ENCODE measurements at places on chromosomes 12 and 14.

DNA sequence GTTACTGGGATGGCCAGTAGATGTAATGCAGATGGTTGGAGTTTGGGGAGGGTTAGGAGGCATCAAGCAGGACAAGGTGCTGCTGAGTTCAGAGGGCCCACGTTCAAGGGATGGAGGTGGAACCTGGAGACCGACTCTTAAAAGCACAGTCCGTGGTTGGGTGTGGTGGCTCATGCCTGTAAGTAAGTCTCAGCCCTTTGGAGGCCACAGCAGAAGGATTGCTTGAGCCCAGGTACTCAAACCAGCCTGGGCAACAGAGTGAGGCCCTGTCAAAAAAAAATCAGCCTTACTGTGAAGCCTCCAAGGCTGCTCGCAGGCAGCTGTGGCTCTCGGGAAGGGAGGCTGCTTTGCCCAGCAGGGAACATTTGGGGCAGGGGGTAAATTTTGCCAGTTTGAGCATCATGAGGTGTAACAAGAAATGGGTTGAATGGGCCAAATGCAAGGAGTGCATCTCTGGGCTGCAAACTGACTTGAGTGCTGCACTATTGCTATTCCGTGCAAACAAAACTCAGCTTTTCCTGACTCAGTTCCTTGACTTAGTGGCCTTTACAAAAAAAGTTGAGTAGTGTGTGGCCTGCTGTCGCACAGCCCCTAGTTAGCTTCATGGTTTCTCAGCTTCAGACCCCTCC is 55.0 kb downstream of the ANAPC7 start:
- DNase-seq, result no peak

DNA sequence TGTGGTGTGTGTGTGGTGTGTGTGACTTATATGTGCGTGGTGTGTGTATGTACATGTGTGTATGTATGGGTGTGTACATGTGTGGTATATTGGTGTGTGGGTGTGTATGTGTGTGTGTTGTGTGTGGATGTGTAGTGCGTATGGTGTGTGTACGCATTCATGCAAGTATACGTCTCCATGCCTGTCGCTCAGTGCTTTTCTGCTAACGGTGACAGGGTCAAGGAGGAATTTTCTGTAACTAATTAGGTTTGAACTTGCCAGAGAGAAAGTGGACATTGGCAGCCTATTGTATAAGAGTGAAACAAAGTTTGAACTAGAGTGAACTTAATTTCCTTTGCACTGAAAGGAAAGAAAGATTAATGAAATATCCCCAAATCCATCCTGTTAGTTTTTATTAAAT is 120.9 kb upstream of the GSC start:
- DNase-seq, result no peak

- DNase-seq, result no peak
These were observed 60.1 kb upstream of the TUNAR start for GRCh38 chr14:95816539-95816938.

DNA sequence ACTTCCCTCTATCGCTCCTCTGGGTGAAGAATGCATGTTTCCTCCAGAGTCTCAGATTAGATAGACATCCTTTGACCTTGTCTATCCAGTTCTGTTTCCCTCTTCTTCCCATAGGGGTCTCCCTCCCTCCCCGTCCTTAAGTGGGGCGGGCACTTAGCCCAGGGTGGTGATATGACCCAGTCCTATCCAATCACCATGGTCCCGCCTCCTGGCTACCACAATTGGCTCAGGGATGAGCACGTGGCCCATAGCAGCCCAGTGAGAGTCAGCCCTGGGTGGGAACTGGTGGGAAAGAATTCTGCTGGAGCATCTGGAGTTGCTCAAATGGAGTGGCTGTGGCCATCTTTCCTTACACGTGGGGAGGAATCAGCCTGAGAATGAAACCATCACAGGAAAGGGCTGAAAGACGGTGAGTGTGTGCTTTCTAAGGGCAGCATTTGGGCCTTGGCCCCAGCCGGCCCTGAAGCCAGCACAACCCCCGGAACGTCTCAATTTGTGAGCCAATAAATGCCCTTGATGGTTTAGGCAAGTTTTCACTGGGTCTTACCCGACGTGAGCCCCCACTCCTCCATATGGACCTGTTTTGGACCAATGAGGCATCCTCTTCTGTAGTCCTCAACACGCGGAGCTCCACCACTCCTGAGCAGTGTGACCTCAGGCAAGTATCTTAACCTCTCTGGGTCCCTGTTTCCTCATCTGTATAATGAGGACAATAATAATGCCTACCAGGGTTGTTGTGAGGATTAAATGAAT is 14.4 kb upstream of the MLXIP start:
- peak; percentile 76 for DNase-seq

GRCh38 chr12:2243275-2243674 is 190.5 kb downstream of the CACNA1C start:
- no peak for DNase-seq

GRCh38 chr14:77988970-77989369 is 181.2 kb upstream of the NRXN3 start:
- no peak for DNase-seq

DNA sequence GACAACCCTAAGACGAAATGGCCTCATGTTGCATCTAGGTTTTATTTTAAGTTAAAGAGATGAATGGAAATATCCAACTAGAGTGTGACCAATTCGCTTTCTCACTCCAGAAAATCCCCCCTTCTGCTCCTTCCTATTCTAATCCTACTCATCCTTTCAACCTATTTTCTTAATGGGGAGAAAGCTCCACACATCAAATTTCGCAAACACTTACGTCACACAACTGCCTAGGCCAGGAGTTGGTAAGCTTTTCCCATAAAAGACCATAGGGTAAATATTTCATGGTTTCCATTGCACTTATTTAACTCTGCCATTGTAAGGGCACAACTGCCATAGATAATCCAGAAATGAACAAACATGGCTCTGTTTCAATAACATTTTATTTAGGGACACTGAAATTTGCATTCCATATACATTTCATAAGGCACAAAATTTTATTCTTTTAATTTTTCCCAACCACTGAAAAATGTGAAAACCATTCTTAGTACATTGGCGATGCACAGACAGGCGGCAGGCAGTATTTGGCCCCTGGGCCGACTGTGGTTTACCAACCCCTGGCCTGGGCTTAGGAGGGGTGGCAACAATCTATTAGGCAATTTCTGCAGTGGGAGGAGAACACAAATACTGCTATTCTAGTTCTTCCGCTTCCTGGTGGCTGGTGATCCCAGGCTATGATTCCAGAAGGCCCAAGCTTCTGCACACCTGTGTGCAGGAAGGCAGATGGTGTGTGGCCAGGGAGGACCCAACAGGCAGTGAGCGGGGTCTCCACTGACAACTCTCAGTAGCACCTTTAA is 67.2 kb upstream of the FOXN3 start:
- DNase-seq, result no peak

DNA sequence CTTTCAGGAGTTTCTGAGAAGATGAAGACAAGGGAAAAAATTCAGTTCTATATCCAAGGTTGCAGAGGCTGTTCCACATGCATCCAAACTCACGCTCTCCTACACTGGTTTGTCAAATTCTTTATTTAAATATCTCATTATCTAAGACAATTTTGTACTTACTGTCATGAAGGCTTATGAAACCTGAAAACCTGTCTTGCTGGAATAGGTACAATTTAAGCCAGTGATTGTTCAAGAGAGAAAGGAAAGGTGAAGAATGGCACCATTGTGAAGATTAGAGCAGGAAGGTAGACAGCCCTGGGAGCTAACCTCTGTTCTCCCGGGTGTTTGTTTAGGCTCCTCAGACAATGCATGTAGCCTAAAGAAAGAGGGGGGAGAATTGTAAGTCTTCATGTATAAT is 315.1 kb upstream of the PRKD1 start:
- no peak for DNase-seq

- no peak for DNase-seq
These were observed 59.1 kb upstream of the NAP1L1 start for GRCh38 chr12:76143343-76144244.

DNA sequence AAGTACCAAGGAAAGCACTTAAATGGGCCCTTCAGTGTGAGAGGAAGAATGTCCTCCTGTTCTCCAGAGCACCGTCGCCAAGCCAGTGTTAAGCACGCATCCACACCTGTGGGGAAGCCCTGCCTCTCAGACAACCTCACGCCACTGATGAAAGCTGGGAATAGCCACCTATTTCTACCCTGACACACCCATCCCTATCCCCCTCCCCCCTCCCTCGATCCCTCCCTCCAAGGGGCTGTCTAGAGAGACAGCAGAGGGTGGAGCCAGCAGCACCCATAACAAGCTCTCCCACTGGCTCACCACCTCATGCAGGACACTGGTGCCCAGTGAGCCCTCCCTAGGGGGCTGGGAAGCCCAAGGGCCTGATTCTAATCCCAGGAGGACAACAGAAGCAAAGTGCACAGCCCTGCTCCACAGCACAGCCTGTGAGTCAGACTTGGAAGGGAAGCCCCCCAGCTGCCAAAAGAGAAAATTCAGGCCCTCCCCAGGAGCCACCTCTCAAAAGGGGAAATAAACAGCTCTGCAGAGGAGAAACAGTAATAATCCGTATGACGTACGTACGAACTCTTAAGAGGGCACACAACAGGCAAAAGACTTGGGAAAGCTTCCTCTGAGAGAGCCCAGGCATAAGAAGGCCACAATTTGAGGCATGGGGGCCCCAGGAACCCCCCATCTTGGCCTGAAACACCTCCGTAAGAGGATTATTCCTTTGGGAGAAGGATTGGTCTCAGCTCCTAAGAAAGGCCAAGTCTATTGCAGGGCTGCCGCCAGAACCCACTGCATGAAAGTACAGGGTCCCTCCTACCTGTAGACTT is 7.8 kb downstream of the PITPNM2 start:
- peak; percentile 53 for DNase-seq

GRCh38 chr12:120064054-120064940 is 52.3 kb downstream of the RAB35 start:
- no peak for DNase-seq

GRCh38 chr12:96587691-96588090 is 98.3 kb downstream of the CFAP54 start:
- no peak for DNase-seq

GRCh38 chr12:95881331-95881955 is 22.7 kb downstream of the SNRPF start:
- no peak for DNase-seq

- DNase-seq, result no peak
These were observed 208.9 kb downstream of the CACNA1C start for GRCh38 chr12:2261708-2262107.

GRCh38 chr12:113860950-113861349 is 105.2 kb downstream of the RBM19 start:
- no peak for DNase-seq

DNA sequence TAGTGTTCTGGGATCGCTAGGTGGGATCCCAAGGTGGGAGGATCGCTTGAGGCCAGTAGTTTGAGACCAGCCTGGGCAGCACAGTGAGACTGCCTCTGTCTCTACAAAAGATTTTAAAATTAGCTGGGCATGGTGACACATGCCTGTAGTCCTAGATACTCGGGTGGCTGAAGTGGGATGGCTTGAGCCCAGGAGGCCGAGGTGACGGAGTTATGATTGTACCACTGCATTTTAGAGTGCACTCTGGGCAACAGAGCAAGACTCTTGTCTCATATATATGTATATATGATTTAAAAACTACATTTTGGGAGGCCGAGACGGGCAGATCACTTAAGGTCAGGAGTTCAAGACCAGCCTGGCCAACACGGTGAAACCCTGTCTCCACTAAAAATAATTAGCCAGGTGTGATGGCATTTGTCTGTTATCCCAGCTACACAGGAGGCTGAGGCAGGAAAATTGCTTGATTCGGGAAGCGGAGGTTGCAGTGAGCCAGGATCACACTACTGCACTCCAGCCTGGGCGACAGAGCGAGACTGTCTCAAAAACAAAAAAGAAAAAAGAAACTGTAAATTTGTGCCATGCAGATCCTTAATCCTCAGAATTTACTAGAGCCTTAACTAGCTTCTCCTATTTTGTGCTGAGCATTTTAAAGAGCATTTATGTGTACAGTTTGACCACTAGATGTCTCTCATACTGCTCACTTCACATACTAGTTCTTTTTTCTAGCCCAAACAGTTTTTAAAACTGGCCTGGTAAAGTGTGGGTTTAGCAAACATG is 114.8 kb downstream of the MON2 start:
- no peak for DNase-seq

DNA sequence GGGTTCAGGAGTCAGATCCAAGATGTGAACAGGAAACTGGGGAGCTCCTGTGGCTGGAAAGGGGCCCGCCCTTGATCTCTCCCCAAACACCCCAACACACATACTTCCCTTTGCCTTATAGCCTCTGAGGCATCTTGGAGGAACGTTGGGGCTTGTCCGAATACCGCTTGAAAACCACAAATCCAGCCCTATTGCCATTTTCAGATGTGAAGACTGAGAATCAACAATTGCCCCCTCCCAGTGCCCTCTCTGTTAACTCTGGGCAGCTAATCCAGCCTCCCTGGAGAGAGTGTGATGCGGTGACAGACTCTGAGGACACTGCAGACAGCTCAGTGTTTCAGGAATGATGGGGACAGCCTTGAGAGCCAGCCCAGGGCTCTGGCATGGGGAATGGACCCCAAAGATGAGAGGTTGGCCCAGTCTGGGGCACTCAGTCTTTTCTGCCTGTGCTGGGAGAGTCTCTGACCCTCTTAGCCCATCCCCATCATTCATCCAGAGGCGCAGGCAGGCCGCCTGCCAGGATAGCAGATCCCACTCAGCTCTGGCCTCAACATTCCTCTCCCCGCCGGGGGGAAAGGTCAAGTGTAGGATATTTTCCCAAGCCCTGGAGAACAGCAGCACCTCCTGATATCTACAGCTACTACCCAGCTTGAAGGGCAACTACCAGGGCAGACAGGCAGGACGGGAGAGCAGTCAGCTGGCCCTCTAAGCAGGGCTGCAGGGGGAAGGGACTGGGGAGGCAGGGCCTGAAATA is 24.6 kb upstream of the LTBP2 start:
- DNase-seq, result no peak

DNA sequence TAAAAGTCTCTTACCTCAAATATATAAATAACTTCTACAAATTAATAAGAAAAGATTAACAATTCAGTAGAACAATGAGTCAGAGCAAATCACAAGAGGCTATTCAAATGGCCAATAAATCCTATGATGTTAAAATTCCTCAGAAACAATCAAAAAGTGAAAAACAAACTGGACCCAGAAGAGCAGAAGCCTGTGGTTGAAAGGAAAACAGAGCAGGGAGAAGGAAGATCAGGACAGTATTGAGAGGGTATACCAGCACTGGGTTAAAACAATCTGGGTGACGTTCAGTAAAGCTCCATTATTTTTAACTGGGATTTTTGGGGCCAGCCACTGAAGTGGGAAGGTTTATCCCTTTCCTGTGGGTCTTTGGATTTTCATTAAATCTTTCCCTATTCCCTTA is 39.7 kb upstream of the PCED1B start:
- DNase-seq, result no peak

GRCh38 chr12:1668833-1669543 is 21.9 kb upstream of the ADIPOR2 start:
- DNase-seq, result no peak

GRCh38 chr12:12582193-12582881 is 19.7 kb upstream of the DUSP16 start:
- DNase-seq, result no peak

- DNase-seq, result no peak
These were observed 135.2 kb downstream of the NUBPL start for GRCh38 chr14:31696378-31696777.
